Right lobe of liver (tissue), 6 donors: ENCODE measurements at places on chromosomes 7 and 10. TPM values are rescaled to one million over a fixed set of nuclear protein-coding genes. Genes with fewer than 3 reads are reported as not detected.

DNA sequence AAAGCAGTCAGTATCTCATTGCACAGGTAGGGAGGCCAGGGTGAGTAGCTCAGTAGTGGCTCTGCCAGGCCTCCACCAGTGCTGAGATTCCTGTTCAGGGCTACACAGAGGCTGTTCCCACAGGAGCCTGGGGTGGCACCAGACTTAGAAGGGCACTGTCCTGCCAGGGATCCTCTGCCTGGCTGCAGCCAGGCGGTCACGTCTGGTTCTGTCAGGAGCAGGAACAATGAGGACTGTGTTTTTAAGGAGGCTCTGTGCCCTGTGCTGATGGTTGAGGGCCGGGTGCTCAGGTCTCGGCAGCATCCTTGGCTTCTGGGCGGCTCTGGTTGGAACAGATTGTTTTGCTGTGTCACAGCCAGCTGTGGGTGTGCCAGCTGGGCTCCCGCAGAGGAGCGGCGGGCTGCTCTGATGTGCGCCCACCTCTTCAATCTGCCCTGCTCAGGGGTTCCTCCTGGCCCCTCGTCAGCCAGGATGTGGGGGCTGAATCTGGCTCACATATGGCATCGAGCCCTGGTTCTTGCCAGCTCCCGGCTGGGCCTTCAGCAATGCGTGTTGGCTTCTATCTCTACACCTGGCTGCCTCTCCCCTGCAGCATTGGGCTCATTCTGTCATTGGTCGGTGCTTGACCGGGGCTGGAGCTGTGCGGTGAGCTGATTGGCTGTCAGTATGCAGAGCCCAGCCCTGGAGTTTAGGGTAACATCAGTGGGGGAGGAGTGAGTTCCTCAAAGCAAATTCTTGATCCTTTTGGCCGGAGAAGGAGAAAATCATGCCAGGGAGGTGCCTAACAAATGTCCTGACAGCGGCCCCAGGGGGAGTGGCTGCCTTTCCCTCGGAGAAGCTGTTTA is 41.2 kb downstream of the TACR2 start:
- DNase-seq, result no peak

DNA sequence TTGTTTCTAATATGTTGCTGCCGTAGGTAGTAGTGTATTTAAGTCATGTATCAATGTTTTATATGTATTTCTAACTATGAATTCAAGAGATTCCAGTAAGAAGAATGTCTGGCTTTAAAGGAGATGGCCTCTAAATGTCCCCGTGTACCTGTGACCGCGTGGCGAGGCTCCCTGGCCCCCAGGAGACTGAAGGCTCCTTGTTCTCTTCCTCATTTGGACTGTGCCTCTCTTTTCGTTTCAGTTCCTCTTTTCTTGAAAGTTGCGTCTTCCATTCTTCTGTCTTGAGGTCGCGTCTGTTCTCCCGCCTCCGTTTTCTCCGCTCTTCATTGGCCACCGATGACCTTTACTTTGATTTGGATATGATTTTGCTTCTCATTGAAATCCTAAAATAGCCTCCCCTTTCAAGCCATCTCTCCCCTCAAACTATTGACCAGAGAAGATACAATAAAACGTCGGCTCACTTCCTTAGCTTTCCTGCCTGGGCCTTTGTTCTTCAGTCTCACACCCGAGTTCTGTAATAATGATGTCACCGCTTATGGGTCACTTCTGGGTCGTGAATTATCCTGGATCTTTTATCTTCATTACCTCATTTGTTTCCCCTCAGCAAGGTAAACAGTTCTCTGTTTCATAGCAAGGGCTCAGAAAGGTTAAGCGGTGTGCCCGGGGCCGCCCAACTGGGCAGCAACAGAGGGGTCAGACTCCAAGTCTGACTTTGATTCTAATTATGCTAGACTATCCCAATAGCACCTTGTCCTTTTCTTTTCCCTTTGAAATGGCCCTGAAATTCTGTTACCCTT is 28.7 kb downstream of the WIPI2 start:
- no peak for DNase-seq

Gene NAT16
- not detected for total RNA-seq

Gene TAF6
- 14.7 TPM for total RNA-seq

DNA sequence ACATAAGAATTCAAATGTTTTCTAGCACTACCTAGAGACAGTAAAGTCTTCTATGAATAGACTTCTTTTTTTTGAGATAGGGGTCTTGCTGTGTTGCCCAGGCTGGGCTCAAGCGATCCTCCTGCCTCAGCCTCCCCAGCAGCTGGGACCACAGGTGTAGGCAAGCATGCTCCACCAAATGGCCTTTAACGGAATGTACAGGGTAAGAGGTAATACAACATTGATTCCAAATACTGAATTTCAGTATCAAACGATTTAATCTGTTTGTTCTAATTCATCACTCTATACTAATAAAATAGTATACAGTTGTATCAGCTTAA is 55.8 kb upstream of the NCAPG2 start:
- DNase-seq, result no peak

Gene TUBGCP2
- total RNA-seq, result 28.1 TPM

- DNase-seq, result no peak
Observed at GRCh38 chr7:22338877-22339276, 18.1 kb downstream of the RAPGEF5 start.

Gene POLR2J
- 27.1 TPM for total RNA-seq

DNA sequence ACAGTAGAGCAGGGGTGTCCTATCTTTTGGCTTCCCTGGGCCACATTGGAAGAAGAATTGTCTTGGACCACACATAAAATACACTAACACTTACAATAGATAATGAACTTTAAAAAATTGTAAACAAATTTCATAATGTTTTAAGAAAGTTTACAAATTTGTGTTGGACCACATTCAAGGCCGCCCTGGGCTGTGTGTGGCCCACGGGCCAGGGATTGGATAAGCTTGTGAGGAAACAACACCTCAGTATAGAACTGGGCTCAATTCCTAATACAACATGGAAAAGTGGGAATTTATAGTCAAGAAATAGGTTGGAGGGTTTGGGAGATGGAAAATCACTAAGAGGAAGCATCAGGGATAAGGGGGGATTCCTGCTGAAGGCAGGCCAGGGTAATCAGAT is 17.7 kb downstream of the ZNF277 start:
- DNase-seq, result no peak

Gene EN2
- not detected for total RNA-seq

Gene TACC2
- 20.1 TPM for total RNA-seq

Gene AVPI1
- total RNA-seq, result 27.0 TPM

DNA sequence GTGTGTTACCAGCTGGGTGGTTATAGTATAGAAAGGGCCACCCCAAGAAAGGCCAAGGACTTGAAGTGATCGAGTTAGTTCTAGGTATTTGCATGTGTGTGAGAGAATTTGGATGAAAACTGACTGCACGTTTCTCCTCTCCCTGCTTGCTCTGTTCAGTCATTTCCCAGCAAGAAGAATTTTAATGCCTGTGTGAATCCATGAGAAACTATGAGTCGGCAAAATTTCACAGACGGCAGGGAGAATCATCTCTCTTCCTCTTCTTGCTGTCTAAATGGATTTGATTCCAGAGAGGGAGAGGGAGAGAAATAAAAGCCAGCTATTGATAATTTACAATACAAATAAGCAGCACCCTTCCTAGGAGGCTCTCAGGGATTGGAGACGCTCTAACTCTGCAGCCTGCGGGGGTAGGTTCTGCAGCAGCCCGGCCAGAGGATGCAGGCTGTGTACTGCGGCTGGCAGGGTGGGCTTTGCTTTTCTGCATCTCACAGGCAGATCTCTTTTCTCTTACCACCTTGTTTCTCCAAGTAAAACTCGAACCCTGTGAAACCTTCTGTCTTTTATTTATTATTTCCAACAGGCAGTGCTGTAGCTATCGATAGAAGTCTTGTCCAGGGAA is 183.6 kb downstream of the TCF7L2 start:
- no peak for DNase-seq

GRCh38 chr10:87615856-87616255 is 43.8 kb upstream of the PAPSS2 start:
- no peak for DNase-seq

Gene OR2A1
- not detected for total RNA-seq

- no peak for DNase-seq
Observed at GRCh38 chr7:51665045-51665780, 348.6 kb upstream of the COBL start.

- no peak for DNase-seq
Observed at GRCh38 chr7:12881712-12882111, 194.3 kb downstream of the ARL4A start.

Gene ANKRD61
- not detected for total RNA-seq

Gene MRLN
- total RNA-seq, result not detected

Gene CHAT
- total RNA-seq, result not detected

Gene MALRD1
- 0.37 TPM for total RNA-seq

DNA sequence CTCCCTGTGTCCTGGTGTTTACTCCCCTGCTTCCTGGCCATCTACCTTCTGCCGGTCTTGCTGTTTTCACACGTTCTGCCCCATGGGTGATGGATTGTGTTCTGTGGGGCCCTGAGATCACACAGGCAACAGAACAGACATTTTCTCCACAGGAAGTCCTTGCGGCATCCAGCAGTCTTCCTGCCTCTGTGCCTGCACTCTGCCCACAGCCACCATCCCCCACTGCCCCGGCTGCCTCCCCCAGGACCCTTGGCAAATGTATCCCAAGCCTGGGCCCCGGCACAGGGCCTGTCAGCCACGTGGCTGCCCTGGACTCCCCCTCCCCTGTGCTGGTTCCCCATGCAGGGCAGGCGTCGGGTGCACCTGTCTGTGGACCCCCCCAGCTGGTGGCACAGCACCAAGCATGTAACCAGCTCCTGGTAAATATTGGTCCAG is 184.2 kb downstream of the WDR37 start:
- no peak for DNase-seq

DNA sequence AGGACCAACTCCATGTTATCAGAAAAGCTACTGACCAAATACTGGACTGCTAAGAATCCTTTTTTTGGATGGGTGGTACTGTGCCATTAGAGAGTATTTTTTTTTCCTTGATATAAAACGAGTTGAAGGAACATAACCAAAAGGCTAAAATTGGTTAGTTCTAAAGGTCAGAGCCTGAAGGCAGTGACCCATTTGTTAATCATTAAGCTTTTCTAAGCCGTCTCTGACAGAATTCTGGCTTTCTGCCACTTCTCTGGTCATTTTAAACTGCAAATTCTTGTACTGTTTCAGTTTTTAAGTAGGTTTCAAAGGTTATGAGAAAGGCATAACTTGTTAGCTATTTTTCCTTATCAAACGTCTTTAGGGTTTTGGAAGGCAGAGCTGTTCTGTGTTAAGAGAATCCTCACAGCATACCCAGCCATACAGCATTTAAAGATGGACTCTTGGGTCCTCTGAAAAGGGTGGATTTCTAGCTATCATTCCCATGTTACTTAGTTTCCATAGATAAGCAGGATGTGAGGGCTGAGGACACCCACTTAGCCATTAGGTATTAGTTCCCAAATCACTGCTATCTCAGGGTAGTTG is 196.8 kb downstream of the RNLS start:
- no peak for DNase-seq
